ENCODE measurements at places on chromosomes 13 and 19.

GRCh38 chr19:54389553-54389952 lies 24.8 kb upstream of the LAIR1 start:
- no peak for DNase-seq

- DNase-seq = no peak
Observed at GRCh38 chr13:64538711-64539110, 2691.4 kb downstream of the PCDH9 start.

DNA sequence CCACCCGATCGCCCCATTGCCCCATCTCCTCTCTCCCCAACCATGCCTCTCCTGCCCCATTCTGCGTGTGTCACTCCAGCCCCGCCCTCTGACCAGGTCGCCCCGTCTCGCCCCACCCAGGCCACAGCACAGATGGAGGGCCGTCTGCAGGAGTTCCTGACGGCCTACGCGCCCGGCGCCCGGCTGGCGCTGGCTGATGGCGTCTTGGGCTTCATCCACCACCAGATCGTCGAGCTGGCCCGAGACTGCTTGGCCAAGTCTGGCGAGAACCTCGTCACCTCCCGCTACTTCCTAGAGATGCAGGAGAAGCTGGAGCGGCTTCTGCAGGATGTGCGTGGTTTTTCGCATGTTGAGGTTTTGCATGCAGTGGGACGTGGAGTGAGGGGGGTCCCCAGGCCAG lies 26.2 kb downstream of the MAST3 start:
- DNase-seq = no peak

- DNase-seq = peak; percentile 75
Observed at GRCh38 chr19:39401549-39402345, 4.9 kb upstream of the ZFP36 start.

DNA sequence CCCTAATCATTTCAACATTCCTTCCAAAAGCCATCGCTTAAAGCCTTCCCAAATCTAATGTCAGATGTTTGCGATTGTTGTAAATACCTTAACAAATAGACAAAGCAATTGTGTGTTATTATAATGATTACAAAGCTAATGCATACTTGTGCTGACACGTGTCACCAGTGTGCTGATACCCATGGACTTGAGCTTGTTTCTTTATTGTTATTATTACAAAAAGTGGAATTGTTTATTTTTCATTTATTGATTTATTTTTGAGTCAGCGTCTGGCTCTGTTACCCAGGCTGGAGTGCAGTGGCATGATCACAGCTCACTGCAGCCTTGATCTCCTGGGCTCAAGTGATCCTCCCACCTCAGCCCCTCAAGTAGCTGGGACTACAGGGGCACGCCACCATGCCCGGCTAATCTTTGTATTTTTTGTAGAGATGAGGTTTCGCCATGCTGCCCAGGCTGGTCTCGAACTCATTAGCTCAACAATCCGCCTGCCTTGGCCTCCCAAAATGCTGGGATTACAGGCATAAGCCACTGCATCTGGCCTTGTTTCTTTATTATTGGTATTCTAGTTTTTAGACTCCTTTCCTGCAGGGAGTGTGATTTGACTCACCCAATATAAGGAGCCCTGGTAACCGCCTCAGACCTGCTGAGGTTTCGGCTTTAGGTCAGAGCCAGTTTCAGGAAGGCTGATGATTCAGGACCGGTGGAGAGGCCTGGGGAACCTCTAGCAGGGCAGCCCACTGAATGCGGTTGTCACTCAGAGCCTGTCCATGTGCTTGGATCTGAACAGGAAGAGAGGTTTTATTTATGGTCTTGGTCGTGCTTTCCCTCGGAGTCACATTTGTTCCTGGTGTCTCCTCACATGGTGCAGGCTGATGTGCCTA lies 2.1 kb upstream of the FBXO17 start:
- DNase-seq = no peak

DNA sequence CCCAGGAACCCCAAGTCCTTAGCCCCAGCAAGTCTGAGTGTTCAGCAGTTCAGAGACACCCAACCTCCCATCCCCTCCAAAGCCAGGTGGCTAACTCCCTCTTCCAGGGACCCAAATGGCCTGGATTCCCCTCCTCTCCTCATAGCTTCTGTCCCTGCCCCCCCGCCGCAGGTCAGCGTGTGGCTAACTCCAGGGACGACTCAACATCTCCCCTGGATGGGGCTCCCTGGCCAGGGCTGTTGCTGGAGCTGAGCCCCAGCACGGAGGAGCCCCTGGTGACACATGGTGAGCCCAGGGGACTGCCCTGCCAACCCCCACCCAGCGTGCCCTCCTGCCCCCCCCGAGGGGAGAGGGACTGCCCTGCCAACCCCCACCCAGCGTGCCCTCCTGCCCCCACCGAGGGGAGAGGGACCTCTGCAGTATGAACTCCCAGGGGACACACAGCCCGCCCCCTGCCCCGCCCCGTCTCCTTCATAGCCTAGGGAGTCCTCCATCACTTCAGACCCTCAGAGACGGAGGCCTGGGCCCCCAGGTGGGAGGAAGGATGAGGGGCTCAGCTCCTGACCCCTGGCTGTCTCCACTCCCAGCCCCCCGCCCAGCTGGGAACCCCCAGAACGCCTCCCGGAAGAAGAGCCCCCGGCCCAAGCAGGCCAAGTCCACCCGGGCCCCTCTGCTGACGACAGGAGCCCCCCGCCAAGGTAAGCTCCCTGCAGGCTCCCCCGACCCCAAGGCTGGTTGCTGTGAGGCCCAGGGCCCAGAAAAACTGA lies 1.7 kb downstream of the SSC5D start:
- no peak for DNase-seq

GRCh38 chr19:369876-370275 lies 25.3 kb upstream of the MIER2 start:
- no peak for DNase-seq

- no peak for DNase-seq
Observed at GRCh38 chr13:47545201-47546024, 455.7 kb downstream of the SUCLA2 start.

GRCh38 chr13:61728471-61728870 lies 312.8 kb upstream of the PCDH20 start:
- DNase-seq = no peak

GRCh38 chr13:27826379-27827353 lies 34.4 kb downstream of the GSX1 start:
- peak; percentile 61 for DNase-seq

DNA sequence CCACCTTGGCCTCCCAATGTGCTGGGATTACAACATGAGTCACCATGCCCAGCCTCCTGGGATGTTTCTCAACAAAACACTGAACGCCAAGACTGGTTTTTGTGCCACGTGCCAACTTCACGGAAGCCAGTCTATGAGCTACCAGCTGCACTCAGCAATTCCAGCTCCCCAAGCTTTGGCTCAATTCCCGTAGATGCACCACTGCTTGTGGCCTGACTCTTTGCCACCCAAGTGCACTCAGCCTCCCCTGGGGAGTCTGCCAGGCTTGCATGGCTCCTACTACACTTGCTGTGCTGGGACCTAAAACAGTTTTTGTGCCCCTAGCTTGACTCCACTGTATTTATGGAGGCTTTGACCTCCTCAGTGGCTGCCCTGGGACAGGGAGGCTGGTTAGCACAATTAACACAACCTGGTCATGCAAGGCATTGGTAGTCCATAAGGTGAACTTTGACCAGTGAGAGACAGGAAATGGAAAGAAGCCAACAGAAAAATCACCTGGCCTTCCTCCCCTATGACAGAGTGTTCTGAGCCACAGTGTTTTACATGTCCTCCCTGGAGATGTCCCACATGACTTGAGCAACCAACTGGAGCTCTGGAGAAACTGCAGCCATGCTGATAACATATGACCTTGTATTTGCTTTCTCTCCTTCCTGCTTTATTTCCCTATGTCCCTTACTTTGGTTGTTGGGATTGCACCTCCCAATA lies 1173.1 kb downstream of the UQCRFS1 start:
- no peak for DNase-seq

DNA sequence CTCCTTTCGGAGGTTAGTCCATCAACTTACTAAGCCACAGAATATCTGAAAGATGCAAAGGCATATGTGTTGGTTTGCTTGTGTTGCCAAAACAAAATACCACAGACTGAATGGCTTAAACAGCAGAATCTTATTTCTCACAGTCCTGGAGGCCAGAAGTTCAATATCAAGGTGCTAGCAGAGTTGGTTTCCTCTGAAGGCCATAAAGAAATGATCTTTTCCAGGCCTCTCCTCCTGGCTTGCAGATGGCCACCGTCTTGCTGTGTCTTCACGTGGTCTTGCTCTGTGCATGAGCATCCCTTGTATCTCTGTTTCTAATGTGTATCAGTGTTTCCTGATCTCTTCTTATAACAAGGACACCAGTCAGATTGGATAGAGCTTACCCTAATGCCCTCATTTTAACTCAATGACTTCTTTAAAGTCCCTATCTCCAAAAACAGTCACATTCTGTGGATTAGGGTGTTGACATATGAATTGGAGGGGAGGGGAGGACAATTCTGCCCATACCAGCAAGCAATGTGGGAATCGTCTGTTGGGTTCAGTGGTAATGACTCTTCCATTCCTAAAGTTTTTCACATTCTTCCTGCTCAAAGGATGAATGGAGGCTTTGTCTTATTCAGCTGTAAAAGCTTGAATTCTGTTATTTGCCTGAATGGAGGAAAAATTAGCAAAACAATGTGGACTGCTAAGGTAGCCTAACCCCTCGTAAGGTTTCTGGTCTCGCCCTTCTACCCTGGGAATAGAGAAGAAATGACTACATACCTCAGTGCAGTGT lies 715.7 kb downstream of the DIAPH3 start:
- no peak for DNase-seq

DNA sequence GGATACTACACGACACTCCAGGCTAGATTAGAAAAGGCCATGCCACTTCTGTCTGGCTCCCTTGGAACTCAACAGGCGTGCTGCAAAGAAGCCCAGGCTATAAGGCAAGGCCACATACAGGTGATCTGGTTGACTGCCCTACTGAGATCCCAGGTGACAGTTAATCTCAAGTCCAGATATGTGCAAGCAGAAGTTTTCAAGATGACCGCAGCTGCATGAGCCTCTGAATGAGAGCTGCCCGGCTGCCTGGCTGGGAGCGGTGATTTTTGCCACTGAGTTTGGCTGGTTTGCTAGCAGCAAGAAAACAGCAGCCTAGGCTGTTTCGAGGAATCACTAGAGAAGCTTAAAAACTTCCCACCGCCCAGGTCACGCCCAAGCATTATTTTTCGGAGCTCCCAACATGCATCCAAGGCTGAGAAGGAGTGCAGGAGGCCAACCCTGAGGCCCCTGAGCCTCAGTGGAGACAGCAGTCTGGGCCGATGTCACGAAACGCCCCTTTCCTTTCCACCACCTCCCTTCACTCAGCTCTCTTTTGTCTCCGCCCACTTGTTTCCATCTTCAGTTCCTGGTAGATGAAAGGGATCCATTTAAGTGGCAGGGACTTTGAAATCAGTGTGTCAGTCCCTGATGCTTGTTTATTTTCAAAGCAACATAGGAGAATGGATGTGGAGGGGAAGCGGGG lies 14.0 kb upstream of the URI1 start:
- DNase-seq = no peak

GRCh38 chr19:46654621-46655152 lies 6.3 kb downstream of the DACT3 start:
- DNase-seq = no peak

DNA sequence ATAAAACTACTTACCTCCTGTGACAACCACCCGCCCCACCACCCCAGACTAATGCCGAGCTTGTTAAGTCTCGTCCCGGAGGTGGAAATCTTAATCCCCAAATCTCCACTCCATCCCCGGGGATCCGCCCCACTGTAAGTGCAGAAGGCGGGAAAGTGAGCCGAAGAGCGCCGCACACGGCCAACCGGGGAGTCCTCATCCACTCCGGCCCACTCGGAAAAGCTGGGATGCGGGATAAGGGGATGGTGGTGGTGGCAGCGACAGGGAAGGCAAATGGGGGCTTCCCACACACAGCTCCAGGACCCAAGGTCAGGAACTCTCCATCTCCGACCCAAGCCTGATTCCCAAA lies 621 bp downstream of the FBL start:
- no peak for DNase-seq

DNA sequence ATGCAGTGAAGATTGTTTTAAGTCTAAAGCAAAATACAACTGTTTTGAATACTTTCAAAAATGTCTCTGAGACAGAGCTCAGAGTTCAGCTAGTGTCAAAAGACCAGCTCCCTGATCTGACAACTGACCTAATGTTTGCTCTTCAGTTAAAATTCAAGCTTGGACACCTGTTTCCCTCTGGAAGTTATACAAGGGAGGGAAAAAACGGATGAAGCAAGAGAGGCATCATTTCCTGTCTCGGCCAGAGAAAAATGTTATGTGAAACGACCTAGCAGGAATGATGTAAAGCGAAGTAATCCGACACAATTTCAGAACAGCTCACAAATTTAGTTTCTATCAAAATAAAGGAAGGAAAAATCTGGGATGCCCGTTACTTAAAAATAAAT lies 59.4 kb downstream of the ZAR1L start:
- no peak for DNase-seq

GRCh38 chr19:51015691-51016267 lies 3.7 kb downstream of the KLK10 start:
- no peak for DNase-seq

- no peak for DNase-seq
Observed at GRCh38 chr19:30492586-30493270, 120.5 kb downstream of the ZNF536 start.

DNA sequence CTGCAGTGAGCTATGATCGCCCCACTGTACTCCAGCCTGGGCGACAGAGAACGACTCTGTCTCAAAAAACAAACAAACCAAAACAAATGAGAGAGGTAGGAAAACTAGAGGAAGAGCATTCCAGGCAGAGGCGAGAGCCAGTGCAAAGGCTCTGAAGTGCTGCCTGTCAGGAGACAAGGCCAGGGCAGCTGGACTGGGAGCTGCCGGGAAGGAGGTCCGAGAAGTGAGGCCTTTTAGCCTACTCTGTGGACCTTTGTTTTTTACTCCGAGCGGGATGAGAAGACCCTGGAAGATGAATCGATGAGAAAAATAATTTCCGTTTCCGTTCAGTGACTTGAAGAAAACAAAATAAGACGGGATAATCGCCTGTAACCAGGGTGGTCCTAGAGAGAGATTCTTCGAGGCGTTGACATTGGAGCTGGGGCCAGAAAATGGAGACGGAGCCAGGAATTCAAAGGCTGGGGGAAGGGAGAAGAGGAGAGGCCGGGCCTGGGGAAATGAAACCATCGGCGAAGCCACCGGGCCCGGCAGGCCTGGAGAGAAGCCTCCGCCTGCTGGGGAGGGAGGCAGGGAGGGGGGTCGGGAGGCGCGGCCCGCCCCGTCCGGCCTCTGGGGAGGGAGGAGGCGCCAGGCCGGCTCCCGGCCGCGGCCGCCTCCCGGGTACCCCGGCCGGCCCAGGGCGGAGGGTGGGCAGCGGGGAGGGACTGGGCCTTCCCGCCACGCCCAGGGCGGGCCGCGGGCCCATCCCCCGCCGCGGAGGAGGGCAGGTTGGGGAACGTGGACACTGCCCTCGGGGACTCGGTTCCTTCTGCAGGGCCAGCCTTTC lies 7.8 kb upstream of the SERTAD1 start:
- DNase-seq = peak; percentile 52

- no peak for DNase-seq
Observed at GRCh38 chr13:85970727-85971126, 171.5 kb upstream of the SLITRK6 start.

DNA sequence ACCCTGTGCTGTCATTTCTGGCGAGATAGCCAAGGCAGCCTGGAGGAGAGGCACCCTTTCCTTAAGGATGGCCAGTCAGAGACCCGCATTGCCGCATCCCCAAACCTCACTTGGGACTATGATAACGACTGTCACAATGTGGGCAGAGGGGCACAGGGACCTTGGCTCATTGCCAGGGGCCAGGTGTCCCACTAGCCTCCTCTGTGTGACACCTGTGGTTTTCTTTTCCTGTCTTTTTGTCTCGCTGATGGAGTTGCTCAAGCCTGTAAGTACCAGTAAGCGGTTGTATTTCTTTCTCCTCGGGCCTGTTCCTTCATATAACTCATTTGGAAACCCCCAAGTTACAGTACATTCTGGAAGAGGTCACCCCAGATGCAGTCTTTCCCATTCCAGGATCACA lies 59.5 kb downstream of the TDRD12 start:
- no peak for DNase-seq

GRCh38 chr19:5880604-5881078 lies 10.3 kb upstream of the FUT5 start:
- no peak for DNase-seq

All from activated naive CD4-positive, alpha-beta T cell treated with anti-CD3 and anti-CD28 coated beads, Interleukin-2, amount 50 U/mL, for 16 hours (primary cell).